ENCODE measurements at places on chromosomes 4 and X.

DNA sequence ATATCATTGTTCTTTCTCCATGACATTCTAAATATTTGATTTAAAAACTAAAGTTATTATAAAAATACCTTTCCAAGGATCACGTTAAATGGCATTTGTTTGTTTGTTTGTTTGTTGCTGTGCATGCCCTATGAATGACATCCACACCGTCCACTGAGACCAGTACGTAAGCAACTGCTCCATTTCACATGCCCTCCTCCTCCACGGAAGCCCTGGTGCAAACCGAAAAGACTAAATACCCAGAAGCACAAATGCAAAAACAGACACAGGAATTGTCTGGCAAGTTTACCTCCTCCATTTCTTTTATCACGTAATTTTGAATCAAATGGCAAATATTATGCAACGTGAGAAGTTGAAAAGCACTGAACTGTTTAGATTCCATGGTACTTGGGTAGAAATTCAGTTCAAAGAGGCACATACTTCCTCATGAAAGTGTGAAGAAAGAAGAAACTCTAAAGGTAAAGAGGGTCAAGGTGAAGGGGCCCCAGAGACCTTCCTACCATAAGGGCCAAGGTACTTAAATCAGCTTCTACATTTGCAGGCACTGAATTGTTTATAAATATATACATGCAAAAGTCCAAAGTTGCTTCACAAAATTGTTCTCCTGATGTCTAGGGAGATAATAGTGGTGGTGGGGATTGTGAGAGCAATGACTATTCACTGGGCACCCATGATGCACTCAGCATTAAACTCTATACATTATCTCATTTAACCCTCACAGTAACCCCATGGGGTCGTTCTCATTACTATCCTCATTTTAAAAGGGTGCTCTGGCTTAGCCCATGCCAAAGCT is 23.4 kb downstream of the IRF2 start:
- DNase-seq: no peak

- no peak for DNase-seq
These were observed 37.0 kb upstream of the ABCG2 start for GRCh38 chr4:88195328-88196012.

- DNase-seq: no peak
These were observed 92.0 kb downstream of the PRKX start for GRCh38 chrX:3621414-3621813.

GRCh38 chr4:167606551-167606950 is 372.3 kb upstream of the SPOCK3 start:
- DNase-seq: no peak

DNA sequence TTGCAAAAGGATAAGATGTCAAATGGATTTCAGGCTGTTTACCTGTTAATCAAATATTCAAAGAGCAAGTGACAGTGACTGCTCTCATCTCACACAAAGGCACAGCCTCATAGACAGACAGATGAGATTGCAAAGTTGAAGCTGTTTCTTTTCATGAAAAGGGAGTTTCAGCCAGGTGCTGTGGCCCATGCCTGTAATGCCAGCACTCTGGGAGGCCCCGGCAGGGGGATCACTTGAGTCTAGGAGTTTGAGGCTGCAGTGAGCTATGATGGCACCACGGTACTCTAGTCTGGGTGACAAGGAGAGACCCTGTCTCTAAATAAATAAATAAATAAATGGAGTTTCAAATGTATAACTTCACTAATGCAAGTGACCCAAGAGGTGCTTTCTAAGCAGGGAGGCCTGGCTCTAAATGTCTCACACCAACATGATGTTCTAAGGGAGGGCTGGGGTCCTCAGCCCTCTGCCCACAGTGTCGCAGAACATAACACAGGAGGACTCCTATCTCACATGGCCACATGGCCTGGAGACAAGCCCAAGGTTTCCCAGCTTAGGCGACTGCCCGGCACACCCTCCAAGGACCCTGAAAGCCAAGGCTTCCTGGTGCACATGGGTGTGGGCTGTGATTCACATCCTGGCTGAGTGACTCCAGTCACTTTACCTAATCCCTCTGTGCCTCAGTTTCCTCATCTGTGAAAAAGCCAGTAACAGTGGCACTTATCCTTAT is 26.8 kb downstream of the PPP2R2C start:
- DNase-seq: no peak

GRCh38 chrX:152635941-152636340 is 1.8 kb upstream of the GABRQ start:
- DNase-seq: peak; percentile 20

GRCh38 chr4:152072001-152072485 is 311.2 kb upstream of the GATB start:
- no peak for DNase-seq

GRCh38 chrX:66602381-66602938 is 36.4 kb downstream of the EDA2R start:
- DNase-seq: no peak

- no peak for DNase-seq
These were observed 27.5 kb upstream of the PLCXD1 start for GRCh38 chrX:253451-254297.

DNA sequence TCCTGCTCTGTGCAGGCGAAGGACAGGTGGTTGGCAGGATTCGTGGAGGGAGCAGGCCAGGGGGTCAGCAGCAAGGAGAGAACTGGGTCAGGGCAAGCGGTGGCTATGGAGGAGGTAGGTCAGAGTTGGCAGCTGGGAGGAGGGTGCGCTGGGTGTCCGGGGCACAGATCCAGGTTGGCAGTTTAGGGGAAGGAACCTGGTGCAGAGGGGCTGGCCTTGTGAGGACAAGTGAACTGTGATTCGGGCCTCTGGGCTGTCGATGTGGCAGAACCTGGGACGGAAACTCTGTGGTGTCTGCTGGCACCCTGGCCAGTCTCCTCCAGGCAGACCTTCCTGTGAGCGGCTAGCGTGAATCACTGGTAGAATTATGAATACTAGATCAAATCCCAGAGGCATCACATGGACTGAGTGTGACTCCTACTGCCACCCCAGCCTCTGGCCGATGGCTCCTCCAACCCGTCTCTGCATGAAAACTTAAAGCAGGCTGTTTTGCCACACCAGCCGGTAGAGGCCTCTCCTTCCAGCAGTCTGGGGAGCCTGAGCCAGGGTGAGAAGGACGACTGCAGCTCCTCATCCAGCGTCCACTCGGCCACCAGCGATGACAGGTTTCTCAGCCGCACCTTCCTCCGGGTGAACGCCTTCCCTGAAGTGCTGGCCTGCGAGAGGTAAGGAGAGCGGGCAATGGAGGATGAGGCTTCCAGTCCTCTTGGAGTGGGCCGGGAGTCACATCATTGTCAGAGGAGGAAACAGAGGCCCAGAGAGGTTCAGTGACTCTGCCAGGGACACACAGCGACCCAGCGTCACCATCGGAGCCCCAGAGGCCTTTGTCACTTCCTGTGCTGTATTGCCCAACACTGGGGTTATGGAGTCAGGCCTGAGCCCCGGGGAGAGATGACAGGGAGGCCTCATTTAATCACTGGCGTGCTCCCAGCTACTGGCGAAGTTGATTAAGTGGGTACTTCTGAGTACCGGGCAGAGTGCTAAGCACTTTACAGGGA is 20.3 kb downstream of the EVC start:
- DNase-seq: no peak

GRCh38 chr4:33989820-33990443 is 2254.4 kb downstream of the ARAP2 start:
- no peak for DNase-seq

- DNase-seq: peak; percentile 42
These were observed 1793.7 kb upstream of the TENM3 start for GRCh38 chr4:180449395-180449956.

GRCh38 chrX:48064261-48064660 is 7.2 kb downstream of the ZNF630 start:
- no peak for DNase-seq

GRCh38 chr4:89549907-89550306 is 242.3 kb upstream of the GPRIN3 start:
- no peak for DNase-seq

- no peak for DNase-seq
These were observed 70.6 kb downstream of the FAM193A start for GRCh38 chr4:2606960-2607506.

DNA sequence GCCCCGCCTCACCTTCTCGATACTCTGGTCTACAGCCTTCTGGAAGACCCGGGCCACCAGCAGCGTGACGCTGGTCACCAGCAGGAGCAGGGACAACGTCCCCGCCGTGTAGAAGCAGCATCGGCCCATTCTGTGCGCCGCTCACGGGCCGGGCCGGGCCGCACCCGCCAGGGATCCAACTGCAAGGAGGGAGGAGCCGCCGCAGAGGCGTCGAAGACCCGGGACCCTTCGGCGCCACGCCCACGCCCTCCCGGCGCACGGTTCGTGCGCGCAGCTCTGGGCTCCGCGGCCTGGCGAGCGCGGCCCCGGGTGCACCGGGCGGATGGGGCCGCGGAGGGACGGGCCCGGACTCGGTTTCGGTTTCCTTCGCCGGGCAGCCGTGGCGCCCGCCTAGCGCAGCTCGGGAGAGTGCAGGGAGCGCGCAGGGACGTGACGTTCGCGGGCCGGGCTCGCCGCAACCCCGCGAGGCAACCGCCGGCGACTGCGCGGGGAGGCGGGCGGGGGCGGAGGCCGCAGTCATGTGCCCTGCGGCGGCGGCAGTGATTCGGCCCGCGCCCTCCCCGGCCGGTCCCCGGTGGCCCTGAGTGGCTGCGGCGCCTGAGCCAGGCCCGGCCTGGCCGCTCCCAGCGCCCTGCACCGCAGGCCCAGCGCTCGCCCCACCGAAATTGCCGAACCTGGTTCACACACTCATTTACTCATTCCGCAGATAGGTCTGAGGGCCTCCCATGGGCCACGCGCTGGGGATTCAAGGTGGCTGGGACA is at the start of gene SCARB2:
SCARB2 (minus strand) TSS at position 410 of the 762 bp plus-strand sequence; CDS start at position 129, 281 bp downstream.
- DNase-seq: peak; percentile 84

- DNase-seq: no peak
These were observed 392.3 kb downstream of the CENPC start for GRCh38 chr4:67152976-67153375.

DNA sequence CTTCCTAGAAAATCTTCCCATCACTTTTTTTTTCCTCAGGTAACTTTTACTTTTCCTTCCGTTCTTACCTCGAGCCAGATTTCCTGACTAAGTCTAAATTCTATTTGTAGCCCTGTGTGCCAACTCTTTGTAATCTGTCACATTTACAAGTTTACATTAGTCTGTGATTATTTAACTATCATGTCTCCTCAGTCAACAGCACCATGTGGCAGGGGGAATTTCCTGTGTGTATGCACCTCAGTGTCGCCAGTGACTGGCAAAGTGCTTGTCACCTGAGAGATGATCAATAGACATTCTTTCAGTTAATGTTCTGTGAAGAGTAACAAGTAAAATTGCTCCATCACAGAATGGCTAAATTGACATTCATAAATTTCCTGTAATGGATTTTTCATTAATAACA is 468.5 kb downstream of the PDGFC start:
- DNase-seq: no peak

GRCh38 chr4:1534876-1535526 is 128.8 kb upstream of the NKX1-1 start:
- no peak for DNase-seq

- no peak for DNase-seq
These were observed 3.1 kb downstream of the PHOX2B start for GRCh38 chr4:41745292-41746024.

DNA sequence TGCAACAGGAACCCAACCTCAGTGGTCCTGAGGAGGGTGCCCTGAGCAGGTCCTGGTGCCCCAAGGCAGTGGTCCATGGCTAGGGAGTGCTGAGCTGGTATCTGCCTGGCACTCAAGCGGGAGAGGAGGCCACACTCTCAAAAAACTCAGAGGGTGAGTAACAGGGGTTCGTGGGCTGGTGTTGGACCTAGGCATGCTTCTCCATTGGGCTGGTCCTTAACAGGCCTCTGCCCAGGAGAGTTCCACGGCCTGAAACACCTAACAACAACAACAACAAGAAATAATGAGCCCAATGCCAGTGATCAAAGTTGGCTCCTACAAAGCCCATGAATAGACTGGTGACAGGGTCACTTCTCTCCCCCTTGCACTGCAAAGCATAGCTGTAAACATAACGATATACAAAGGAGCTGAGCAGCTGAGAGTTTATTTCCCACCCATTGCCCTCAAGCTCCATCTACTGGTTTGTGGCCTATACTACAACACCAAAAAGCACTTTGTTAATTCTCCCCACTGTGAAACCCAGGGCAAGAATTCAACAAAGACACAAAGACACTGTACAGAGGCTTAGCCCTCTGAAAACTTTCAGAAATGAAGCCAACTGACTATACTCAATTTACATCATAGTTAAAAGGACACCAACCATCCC is 736.1 kb upstream of the ADGRL3 start:
- DNase-seq: no peak

- no peak for DNase-seq
These were observed 30.0 kb downstream of the BBS12 start for GRCh38 chr4:122762520-122762919.

- peak; percentile 61 for DNase-seq
These were observed at the start of gene PRPS2 for GRCh38 chrX:12791257-12792228. Gene PRPS2 (plus strand): TSS chrX:12791412. CDS start chrX:12791498, 86 bp downstream.

GRCh38 chr4:165299399-165300060 is 27.9 kb upstream of the MSMO1 start:
- DNase-seq: no peak

- no peak for DNase-seq
These were observed 523.9 kb downstream of the GLUD2 start for GRCh38 chrX:121571333-121571732.

- DNase-seq: no peak
These were observed 375.1 kb downstream of the FAT4 start for GRCh38 chr4:125689805-125690204.

DNA sequence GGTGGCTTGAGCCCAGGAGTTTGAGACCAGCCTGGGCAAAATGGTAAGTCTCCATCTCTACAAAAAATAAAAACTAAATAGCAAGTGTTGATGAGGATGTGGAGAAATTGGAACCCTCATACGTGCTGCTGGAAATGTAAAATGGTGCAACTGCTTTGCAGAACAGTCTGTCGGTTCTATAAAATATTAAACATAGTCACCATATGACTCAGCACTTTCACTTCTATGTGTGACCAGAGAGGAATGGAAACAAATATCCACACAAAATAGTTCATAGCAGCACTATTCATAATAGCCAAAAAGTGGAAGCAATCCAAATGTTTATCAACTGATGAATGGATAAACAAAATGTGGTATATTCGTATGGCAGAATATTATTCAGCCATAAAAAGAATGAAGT is 60.8 kb upstream of the FMR1 start:
- no peak for DNase-seq

DNA sequence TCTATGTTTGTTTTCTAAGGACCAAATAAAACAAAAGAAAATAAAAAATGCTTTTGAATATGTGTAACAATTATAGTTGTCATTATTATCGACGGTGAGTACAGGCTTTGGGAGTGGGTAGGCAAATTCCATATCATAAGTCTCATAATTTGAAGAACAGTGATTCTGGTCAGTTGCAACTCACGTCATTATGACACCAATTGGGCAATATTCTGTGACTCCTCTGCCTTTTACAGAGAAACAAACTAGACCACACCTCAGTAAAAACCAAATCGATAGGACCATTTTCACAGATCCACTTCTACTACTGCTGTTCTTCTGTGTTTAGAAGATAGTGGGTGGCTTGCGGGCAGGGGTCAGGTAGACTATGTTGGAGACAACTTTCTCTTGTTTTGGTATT is 250.1 kb downstream of the C4orf33 start:
- no peak for DNase-seq

GRCh38 chr4:179007755-179008154 is 1565.5 kb upstream of the AGA start:
- no peak for DNase-seq

All from RWPE1 (cell line).